ENCODE measurements at places on chromosomes 1 and 21.

DNA sequence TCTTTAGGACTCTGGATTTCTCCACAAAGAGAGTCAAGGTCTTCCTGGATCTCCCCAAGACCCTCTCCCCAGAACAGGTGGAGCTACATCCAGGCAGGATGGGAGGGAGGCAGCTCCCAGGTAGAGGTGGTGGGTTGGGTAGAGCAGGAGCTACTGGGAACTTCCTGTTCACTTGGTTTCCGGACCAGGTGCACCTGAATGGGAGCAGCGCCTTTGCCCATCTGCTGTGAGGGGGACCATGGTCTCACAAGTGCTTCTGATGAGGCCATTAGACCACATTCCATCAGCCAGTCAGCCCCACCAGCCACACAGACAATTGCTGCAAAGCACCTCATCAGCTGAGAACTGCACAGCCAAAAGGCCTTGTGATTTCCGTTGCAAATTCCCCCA is 188.8 kb downstream of the MATN1 start:
- no peak for ATAC-seq

DNA sequence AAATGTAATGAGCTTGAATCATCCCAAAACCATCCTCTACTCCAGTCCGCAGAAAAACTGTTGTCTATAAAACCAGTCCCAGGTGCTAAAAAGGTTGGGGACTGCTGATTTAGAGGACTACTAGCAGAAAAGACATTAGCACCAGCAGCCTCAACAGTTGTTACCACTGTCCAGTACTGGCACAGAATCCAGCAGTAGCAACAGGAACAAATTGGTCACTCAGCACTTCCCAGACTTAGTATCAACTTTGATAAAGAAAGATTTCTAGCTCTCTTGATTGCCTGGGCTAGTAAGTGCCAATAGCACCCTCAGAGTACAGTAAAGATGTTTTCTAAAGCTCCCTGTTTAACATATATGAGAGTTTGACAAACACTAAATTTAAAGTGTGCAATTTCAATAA is 127.9 kb downstream of the FAF1 start:
- no peak for ATAC-seq

DNA sequence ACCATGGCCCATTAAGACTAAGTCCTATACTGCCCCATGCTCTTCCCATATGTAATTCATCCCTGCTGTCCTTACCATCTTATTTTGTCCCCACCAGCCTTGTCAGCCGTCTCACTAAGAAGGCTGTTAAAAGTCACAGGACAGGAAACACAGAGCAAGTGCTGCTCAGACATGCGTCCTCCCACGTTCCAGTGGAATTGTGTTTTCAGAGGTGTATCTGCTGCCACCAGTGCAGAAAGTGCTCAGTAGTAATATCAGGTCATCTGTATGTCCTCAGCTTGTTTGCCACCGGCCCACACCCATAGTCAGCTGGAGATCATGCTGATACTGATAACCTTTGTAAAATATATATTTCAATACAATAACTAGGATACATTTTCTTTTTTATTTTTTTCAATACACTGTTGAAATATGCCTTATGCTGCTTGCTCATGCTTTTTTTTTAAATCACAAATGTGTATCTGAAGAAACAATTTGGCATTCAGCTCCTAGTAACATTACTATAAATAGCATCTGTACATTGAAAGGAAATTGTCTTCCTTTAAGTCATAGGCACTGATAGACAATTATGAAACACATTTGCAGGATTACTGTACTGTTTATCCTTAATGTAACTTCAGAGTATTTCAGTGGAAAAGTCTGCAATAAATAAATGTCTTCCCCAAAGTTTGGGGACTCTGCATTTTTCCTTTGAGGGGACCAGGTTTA is 156.9 kb downstream of the EDEM3 start:
- no peak for ATAC-seq

DNA sequence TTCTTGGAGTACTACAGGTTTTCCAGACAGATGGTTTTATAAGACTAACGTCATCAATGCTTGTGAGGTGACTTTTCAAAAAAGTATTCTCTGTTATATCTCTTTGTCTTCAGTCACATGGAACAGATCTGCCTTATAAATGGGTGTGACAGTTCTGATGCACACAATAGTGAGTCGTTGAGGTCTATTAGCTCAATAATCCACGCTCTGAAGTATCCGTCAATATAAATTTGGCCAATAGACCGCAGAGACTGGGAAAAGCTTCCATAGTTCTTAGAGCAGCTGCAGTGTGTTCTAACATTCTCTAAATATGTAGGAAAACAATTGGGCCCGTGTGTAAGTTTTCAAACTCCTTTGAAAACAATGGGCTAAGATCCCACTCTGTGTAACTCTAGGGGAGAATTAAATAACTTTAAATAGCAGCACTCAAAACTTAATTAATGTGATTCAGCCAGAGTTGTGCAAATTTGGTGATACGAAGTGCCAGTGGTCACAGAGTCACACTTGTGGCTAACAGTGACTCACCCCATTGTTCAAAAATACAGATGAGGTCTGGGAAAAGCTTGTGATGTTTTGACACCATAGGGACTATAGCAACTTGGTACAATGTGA is 316.0 kb downstream of the LMO4 start:
- no peak for ATAC-seq

GRCh38 chr1:169312084-169312954 is 55.3 kb downstream of the NME7 start:
- ATAC-seq: no peak

GRCh38 chr1:65417729-65418128 is 2.7 kb upstream of the LEPR start:
- ATAC-seq: no peak

GRCh38 chr1:245986404-245987218 is 520.5 kb downstream of the SMYD3 start:
- ATAC-seq: no peak

DNA sequence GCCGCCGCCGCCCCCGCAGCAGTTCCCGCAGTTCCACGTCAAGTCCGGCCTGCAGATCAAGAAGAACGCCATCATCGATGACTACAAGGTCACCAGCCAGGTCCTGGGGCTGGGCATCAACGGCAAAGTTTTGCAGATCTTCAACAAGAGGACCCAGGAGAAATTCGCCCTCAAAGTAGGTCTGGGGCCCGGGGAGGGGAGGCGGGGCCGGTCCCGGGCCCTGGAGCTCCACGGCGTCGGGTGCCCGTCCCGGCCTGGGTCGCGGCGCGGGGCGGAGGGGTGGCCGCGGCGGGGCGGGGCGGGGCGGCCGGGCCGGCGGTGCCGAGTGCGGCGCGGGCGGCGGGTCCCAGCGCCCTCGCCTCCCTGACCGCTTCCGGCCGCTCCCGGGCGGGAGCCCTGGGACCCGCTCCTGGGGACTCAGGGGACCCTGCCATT is 646 bp downstream of the MAPKAPK2 start:
- peak; percentile 65 for ATAC-seq

GRCh38 chr1:241672301-241672700 is 20.2 kb downstream of the WDR64 start:
- no peak for ATAC-seq

DNA sequence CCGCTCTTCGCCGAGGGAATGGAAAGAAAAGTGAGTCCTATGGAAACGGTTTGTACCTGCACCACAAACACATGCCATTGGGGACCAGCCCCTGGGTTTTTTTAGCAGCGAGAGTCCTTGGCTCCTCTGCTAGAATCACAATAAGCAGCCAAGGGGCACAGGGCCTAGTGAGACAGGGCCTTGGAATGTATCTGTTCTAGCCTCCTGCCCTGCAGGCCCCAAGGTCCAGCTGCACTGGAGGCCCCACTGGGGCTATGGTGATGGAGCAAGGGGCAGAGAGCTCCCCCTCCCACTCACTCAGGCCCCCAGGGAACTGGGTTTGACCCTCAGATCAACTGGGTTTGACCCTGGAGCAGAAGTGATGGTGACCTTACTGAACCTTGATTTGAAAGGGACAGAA is 14.4 kb downstream of the SHISA4 start:
- peak; percentile 72 for ATAC-seq

DNA sequence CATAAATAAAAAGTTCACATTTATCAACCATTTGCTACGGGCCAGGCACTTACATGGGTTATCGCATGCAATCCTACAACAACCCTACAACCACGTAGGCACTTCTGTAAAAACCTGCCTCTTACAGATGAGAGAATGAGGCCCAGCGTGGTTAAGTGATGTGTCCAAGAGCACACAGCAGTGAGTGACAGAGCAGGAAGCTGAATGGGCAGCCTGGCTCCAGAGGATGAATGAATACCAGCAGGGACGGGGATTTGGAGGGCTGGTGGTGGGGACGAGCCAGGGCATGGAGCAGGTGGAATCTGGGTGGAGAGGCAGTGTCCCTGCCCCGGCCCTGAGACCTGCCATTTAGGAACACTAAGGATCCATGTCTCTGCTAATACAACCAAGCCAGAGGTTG is 35.5 kb downstream of the SYF2 start:
- ATAC-seq: no peak

DNA sequence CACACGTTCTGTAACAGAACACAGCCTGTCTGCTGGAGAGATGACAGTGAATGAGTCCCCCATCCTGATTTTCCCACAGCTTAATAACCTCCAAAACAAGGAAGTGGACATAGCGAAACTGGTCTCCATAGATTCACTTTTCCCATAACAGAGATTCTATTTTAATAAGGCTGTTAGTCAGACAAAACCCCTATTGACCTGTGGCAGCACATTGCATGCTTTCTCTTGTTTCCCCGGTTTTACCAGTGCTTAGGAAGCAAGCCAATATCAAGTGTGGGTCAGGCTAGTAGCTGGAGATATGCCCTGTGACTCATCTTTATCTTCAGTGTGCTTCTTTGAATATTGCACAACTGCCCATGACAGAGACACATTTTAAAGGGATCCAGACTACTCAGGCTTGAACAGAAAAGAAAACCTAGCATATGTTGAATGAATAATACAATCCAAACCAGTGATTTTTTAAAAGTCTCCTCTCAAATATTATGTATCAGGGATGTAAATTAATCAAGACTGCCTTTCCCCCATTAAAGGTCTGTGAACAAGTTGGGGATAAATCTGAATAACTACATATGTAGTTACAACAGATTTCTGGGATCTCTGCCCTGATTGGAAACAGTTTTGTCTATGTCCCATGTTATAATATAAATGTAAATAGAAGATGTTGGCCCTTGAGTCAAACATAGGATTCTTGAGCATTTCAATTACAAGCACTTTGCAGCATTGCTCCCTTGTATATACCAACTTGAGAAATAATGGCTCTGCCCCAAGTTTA is 11.9 kb upstream of the CLDN8 start:
- peak; percentile 93 for ATAC-seq

DNA sequence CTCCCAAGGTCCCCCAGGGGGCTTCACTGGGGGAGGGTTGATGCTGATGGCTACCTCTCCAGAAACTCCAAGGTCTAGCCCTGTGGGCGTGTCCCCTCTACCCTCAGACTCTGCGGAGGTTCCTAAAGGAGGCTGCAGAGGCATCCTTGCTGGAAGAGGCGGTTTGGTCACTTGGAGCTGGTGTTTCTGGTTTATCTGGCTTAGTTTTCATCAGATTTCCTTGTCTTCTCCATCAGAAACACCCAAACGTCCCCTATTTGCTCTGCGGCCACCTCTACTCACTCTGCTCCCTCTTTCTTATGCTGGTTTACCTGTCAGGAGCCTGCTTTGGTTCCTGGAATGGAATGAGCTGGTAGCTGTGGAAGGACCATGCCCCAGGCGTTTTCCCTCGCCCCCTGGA is 2.5 kb downstream of the PKP1 start:
- ATAC-seq: no peak

DNA sequence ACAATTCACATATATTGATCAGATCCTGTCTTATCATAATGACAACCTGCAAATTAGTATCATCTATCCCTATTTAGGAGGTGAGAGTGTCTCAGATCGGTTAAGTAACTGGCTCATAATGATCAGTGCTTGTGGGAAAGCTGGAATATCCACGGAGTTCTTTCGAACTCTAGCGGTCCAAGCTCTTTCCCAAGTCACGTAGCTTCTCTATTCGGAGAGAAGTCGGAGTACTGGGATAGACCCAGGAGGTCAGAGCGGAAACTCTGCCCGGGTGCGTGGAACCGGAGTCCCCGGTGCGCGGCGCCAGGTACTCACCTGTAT is 339 bp downstream of the PTGS2 start:
- peak; percentile 65 for ATAC-seq

DNA sequence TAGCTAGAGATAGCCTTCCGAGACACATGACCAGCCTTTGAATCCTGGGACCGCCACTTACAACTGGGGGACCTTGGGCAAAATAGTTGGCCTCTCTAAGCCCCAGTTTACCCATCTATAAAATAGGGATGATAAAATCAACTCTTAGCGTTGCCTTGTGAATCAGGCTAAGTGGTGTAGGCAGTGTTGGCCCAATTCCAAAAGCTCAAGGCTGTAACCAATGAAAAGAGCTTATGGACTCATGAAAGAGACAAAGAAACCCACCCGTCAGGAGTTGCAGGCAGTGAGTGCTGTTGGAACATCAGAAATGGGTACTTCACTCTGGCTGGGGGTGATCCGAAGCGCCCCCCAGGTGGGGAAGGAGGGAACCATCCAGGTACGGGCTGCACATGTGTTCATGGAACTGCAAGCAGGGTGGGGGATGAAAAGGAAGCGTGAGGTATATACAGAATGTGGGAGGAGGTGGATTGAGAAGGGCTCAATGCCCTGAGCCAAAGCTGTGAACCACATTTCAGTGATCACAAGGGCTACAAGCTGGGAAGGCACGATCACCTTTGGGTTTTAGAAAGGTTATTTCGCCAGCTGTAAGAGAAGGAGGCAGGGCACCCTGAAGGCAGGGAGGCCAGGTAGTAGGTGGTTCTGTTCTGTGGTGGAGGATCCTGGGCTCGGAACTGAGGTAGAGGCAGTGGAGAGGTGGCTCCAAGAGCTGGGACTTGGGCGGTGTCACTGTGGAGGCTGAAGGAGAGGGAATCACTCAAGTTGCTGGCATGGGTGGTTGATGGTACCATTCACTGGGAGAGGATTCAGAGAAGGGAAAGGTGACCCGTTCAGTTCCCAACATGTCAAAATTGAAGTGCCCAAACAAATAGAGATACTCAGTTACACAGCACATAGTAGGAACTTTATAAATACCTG is 11.4 kb upstream of the KIAA1614 start:
- no peak for ATAC-seq

DNA sequence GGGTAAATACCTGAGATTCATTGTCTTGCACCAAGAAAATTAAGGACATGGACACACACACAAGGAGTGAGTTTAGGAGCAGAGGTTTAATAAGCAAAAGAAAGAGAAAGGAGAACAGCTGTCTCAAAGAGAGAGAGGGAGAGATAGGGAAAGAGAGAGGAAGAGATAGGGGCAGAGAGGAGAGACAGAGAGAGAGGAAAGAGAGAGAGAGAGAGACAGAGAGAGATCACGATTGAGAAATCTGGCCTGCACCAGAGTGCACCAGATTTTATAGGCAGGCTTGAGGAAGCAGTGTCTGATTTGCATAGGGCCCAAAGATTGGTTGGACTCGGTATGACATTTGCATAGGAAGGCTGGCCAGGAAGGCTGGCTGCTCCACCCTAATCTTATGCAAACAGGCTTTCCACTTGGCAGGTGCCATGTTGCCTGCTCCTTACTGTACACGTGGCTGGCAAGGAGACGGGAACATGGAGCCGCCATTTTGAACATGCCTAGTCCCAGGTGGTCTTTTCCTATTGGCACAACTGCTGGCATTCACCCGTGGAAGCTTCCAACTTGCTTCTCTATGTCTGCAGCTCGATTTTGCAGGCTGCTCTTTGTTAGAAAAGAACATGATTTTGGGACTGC is 419.9 kb downstream of the ZP4 start:
- no peak for ATAC-seq

GRCh38 chr1:61419196-61419595 is 305.7 kb downstream of the TM2D1 start:
- ATAC-seq: no peak
